ENCODE measurements at places on chromosomes 5 and 9. TPM values are rescaled to one million over a fixed set of nuclear protein-coding genes. Genes with fewer than 3 reads are reported as not detected.

DNA sequence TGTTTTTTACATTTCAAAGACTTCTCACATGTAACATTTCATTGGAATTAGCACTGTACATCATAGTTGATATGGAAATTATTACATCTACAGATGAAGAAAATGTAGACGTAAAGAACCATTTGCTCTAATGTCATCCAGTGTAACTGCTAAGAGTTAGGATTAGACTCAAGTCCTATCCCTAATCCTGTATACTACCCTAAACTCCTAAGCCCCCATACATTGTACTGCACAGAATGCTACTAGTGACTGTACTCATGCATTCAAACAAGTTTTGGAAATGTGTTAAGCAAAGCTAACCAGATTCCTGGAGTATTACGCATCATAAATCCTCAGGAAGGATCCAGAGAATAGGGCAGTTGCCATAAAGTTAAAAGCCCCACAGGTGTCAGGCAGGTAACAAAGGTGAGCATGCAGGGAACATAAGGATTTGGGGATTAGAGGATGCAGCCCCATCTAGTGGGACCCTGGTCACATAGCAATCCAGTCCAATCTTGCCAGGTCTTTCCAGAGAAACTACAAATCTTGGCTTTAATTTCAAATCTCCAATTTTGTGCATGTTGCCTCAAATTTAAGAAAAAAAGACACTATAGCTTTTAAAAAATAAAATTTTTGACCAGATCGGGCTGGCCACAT lies 32.0 kb downstream of the HAVCR1 start:
- no peak overlapping the region for H3K4me3 ChIP-seq
- H3K36me3 ChIP-seq = no peaks in the 10 kb centered on the region
- H3K4me1 ChIP-seq = no peaks in the 10 kb centered on the region
- H3K27ac ChIP-seq = no peak overlapping the region

GRCh38 chr5:43121913-43122484 lies 1.3 kb downstream of the ZNF131 start:
- DNase-seq = no peak
- peaks cover 42% of the 10 kb centered on the region for H3K36me3 ChIP-seq
- H3K27me3 ChIP-seq = no peaks in the 10 kb centered on the region
- no peaks in the 10 kb centered on the region for H3K4me1 ChIP-seq

The ARID3C gene
- 0.31 TPM for total RNA-seq

The DOK3 gene
- total RNA-seq = 2.1 TPM

DNA sequence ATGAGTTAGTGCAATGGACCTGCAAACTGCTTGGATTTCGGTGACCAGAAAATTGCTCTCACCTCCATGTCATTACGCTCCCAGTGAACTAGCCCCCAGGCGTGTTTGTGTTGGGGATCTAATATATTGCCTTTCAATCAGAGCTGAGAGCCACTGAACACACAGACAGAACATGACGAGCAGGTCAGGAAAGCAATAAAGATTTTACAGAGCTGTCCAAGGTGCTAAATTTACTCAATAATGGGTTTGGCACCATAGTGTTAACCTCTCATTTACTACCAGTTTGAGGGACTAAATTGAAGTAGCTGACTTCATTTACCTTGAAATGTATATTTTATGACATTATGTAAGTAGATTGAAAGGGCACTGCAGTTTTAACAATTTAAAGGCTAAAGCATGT lies 383.0 kb downstream of the EBF1 start:
- no peak overlapping the region for H3K4me3 ChIP-seq
- H3K27ac ChIP-seq = no peak overlapping the region
- H3K36me3 ChIP-seq = no peaks in the 10 kb centered on the region
- no peaks in the 10 kb centered on the region for H3K27me3 ChIP-seq
- no peak for DNase-seq

DNA sequence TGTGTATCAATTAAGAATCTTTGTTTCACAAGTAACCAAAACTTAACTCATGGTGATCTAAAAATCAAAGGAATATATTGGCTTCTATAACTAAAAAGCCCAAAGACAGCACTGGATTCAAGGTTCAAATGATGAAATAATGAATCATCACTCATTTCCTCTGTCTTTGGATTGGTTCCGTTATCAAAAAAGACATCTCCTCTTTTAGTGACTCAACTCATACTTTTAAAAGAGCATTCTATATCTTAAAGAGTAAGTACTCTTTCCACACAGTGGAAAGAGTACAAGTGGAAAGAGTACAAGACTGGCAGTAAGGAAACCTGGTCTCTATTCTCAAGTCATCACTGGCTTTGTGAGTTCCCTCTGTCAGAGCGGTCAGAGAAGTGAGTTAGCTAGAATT lies 141.4 kb upstream of the NMUR2 start:
- H3K4me3 ChIP-seq = no peak overlapping the region
- no peak for DNase-seq
- H3K4me1 ChIP-seq = no peaks in the 10 kb centered on the region
- H3K27me3 ChIP-seq = peaks cover 16% of the 10 kb centered on the region
- H3K36me3 ChIP-seq = no peaks in the 10 kb centered on the region

All from endodermal cell (in vitro differentiated cells).